ENCODE measurements at places on chromosomes 13 and 19. TPM values are rescaled to one million over a fixed set of nuclear protein-coding genes. Genes with fewer than 3 reads are reported as not detected.

TEKTIP1 gene
- 5.9 TPM for total RNA-seq

DNA sequence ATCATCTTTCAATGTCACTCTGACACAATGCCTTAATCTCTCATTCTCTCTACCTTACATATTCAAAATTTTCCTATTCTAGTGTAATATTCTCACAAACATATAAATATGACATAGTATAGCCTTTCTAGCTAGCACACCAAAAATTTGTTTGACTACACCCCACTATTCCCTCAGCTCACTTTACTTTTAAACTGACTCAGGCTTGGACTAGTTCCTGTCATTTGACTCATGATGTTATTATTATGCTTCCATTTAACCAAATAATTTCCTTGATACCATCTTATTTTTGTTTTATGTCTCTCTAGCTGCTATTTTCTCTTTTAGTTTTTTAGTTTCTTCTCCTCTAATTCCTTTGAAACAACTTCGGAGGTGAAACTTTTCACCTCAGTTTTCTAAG lies 1745.6 kb upstream of the PCDH20 start:
- H3K36me3 ChIP-seq, result no peaks in the 10 kb centered on the region
- H3K27ac ChIP-seq, result no peak overlapping the region
- H3K4me1 ChIP-seq, result no peaks in the 10 kb centered on the region
- H3K27me3 ChIP-seq, result no peaks in the 10 kb centered on the region

- peaks cover 83% of the 10 kb centered on the region for H3K36me3 ChIP-seq
- H3K27me3 ChIP-seq, result no peaks in the 10 kb centered on the region
- DNase-seq, result no peak
- H3K4me3 ChIP-seq, result no peak overlapping the region
- no peak overlapping the region for H3K27ac ChIP-seq
Observed at GRCh38 chr19:17837972-17838371, 9.8 kb downstream of the JAK3 start.

SHANK1 gene
- 0.20 TPM for total RNA-seq

Data from natural killer cell (primary cell).